ENCODE measurements at places on chromosomes 16 and 17.

DNA sequence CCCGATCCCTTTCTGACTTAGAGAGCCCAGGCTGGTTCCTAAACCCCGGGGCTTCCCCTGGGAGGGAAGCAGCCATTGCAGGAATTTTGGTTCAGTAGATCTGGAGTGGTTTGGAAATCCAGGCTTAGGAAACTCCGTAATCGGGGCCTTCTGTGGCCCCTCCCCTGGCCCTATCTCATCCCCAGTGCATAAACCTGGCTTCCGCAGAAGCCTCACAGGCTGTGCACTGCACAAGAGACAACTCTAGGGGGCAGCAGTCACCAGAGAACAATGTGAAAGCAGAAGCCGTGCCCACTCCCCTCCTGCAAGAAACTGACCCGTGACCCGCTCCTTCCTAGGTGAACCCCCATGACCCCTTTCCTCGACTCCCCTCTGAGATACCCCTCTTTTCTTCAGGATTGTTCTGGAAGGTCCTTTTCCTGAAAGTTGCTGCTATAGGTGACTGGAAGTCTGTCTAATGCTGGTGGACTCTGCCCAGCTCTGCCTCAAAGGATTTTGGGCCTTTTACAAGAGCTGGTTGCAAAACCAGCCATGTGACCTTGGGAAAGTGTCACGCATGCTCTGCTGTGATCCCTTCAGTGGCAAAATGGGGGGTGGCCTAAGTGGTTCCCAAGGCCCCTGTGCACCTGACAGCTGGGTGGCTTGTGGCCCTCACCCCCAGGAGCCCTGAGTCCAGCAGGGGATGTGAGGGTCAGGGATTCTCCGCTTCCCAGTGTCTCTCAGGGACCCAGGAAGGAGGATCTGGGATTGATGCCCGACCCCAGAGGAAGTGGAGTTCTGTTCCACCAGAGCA, 14.4 kb downstream of the GUCY2D start:
- DNase-seq: peak; percentile 55

- DNase-seq: no peak
These were observed 800 bp downstream of the COX4I1 start for GRCh38 chr16:85800321-85800669.

DNA sequence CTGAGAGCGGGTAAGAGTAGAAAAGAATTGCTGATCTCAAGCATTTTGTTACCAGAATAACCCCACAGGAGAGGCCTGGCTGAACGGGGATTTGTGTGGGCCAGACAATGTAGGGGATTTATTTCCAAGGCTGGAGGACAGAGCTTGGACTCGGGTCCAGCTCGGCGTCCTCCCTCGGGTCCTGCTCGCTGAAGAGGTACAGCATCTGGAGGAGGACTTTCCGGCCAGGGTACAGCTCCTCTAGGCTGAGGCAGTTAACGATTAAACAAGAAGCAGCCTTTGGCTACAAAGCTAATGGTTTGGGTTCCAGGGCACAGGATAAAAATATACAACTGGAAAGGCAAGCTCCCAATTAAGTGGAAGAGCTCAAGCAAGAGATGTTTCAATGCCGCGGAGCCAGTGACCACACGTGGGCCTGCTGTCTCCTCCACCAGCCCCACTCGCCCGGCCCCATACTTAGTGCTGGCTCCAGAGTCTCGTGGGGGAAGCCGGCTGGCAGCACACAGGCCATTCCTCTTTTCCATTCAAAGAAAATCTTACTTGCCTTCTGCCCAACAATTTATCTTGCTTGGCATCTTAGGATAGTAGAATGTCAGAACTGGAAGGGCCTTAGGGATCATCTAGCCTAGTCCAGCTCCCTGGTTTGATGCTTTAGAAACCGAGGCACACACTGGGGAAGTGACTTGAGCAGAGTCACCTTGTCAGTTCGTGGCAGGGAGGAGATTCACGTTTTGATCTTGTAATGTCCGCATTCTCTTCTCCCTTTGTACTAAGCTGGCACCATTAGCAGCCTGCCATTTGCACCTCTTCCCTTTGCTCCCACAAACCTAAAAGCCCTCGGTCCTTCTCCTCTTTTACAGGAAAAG, 85.9 kb upstream of the TBX2 start:
- no peak for DNase-seq

- DNase-seq: no peak
These were observed 35.8 kb downstream of the AKAP1 start for GRCh38 chr17:57120814-57121213.

GRCh38 chr17:62154909-62155308, 89.8 kb upstream of the MED13 start:
- DNase-seq: no peak

DNA sequence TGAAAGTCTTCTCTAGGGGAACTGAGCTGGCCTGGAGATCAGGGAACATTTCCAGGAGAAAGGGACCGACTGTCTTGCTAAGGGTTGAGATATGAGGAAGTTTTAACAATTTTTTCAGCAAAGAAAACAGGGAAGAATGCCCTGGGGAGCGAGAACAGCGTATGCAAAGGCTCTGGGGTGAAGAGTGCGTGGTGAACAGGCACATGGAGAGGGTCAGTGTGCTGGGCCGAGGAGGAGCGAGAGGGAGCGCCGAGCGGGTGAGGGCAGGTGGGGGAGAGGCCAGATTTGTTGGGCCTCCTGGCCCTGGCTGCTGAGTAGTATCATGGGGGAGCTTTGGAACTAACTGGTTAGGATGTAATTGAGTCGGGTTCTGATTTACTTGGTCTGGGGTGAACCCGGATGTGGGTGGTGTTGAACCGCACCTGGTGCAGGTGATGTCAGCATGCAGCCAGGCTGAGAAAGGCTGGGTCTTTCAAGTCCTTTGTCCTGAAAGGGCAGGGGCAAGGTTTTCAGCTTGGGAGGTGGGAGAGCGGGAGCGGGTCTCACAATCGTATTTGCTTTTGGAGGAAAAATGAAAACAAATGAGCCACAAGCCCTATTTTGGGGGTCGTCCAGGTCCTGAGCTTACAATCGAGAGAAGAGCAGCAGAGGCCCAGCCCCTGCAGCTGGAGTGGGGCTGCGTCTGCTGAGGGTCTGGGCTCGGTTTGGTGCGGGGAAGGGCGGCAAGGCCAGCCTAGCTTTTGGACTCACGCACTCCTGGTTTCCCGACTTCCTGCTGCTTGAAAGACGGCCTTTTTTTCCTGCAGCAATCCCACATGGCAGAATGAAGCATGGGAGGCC, 11.1 kb upstream of the WFDC1 start:
- no peak for DNase-seq

DNA sequence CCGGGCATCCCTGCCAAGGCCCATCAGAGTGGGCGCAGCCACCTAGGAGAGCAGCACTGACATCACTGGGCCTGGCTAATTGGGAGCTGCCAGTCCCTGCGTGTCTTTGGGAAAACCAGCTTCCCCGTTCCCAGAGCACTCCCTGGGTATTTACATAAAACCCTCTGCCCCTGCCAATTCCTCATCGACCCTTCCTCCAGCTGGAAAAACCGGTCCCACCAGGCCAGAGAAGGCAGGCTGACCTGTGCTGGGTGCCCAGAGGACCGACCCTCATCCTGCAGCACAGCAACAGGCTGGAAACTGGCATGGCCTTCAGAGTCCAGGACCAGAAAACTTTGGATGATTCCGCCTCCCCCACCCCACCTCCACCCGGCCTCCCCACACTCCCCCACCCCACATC, 8.2 kb upstream of the FOXN1 start:
- no peak for DNase-seq

DNA sequence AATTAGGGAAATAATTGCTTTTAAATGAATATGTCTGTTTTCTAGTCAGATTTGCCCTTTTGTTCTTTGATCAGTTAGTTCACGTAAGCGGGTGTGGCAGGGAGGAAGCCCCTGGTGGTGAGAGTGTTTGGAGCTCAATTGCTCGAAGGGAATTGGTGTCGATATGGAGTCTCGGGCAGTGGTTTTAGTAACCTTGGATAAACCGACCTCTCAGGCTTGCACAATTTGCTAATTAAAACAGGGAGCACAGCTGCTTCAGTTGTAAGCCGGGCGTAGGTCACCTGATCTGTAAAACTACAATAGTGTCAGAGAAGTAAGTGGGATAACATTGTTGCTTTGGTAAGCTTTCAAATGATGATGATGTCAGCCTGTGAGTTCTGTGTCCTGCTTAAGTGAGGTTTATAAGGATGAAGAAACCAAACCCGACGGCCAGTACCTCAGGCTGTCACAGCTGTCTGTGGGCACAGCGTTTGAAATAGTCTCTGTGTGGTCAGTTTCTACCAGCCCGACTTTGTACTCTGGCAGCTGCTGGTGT, 2.9 kb downstream of the ZNF750 start:
- no peak for DNase-seq

- no peak for DNase-seq
These were observed 204.9 kb downstream of the PRKCA start for GRCh38 chr17:66507103-66507923.

DNA sequence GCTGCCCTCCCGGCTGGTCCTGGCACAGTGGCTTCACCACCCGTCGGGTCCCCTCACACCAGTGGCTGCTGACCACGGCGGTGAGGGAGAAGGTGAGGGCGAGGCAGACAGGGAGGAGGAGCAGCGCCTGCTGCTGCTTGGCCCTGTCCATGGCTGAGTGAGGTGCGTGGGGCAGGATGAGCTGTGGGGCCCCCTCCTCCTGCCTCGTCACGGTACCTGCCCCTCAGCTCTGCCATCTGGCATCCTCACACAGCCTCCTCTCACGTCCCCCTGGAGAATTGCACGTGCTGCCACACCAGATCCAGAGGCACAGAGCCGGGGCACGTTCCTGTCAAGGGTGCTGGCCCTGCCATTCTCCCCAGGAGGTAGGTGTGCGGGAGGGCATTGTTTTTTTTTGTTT, at the start of gene GSG1L2:
Gene GSG1L2 (minus strand): TSS at position 159 of the 400 bp plus-strand sequence. CDS start 8 bp downstream, at position 151.
- DNase-seq: no peak

- DNase-seq: no peak
These were observed 111.1 kb downstream of the GAS7 start for GRCh38 chr17:10087355-10087754.

GRCh38 chr17:72182371-72182873, 61.6 kb downstream of the SOX9 start:
- DNase-seq: no peak

DNA sequence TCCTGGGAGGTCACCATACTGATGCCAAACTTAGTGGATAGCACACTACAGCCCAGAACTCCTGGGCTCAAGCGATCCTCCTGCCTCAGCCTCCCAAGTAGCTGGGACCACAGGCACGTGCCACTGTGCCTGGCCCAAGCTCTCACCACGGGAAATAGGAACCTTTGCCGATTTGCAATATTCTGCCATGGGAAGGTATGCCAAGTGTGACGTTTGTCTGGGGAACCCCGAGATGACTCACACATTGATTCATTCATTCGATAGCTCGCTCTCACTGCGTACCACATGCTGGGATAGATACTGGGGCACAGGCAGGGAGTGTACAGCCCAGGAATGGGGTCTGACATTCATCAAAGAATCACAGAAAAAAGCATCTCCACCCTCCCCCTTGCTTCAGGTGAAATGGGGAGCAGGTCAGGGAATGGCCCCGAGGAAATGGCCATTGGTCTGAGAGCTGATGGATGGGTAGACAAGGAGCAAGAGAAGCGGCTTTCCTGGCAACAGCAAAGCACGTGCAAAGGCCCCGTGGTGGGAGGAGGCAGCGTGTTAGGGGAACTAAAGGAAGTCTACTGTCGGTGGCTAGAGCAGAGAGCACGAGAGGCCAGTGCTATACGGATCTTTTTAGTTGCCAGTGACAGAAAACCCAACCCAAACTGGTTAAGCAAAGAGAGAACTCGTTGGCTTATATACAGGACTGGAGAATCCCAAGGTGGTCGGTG, 44.1 kb downstream of the DNAH17 start:
- DNase-seq: no peak

GRCh38 chr17:45581860-45582259, 91.3 kb upstream of the PLEKHM1 start:
- DNase-seq: no peak

- DNase-seq: no peak
These were observed 162.4 kb downstream of the HS3ST4 start for GRCh38 chr16:25854141-25854540.

- no peak for DNase-seq
These were observed 56.9 kb downstream of the MSI2 start for GRCh38 chr17:57313097-57313835.

DNA sequence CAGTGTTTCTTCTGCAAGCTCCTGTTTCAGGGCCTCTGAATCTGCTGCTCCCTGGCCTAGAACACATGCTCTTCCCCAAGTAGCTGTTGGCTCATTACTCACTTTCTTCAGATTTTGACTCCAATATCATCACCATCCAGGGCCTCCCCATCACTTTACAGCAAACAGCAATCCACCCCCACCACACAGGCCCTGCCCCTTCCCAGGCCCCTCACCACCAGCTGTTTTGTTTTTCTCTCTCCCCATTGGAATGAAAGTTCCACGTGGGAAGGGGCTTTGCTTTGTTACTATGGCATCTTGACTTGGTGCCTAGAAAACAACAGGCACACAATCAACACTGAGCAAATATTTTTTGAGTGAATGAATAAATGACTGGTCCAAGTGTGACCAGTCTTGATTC, 4.0 kb downstream of the TMEM170A start:
- no peak for DNase-seq

DNA sequence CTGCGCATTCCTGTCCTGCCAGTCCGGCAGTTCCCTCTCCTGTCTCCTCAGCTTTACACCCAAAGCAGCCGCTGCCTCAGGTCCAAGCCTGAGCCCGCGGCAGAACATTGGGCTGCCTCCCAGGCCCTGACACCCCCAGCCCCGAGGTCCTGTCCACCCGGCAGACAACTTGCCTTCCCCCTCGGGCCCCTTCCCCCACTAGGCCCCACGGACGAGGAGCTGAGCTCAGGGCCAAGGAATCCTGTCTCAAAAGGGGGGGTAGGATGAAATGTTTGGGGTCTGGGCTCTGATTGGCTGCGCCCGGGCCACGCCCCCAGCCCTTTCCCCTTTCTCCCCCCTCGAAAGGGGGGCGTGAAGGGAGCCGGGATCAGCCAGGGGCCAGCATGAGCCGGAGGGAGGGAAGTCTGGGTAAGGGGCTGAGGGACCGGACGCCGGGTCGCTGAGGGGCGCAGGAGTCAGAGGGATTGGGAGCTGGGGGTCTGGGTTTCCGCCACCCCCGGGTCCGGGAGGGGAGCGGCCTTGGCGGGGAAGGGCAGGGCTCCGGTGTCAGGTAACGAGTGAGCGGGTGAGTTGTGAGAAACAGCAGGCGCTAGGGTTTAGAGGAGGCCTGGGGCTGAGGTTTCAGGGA, at the start of gene CTF1:
Gene CTF1 (plus strand): TSS at position 354 of the 628 bp plus-strand sequence. CDS start 30 bp downstream, at position 384.
- DNase-seq: no peak

DNA sequence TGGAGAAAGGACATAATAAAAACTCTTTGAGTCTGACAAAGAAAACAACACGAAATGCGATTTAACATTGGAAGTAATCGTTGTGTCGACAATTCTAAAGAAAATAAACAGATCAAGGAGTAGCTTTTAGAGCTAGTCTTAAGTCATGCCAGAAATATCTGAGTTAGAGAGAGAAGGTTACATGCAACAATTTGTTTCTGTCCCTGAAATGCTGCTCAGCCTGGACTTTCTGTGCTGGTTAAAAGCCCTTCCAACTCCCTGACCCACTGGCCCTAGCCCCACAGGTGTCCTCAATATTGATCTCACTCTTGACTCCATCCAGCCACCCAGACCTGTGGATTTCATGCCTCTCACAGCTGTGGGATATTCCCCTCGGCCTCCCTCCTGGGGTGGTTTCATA, 33.2 kb upstream of the TEX2 start:
- DNase-seq: no peak

DNA sequence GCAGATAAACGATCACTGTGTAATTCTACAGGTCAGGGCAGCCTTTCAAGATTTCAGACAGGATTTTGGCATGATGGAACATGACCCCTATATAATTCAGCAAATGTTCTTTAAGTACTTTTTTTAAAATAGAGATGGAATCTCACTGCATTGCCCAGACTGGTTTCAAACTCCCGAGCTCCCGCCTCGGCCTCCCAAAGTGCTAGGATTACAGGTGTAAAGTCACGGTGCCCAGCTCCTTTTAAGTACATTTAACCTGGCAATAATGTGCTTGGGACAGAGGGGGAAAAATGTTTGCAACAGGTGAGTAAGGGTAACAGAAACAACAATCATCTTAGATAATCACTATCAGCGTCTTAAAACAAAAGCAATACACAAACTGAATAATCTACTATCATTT, 66.5 kb upstream of the PSMD7 start:
- no peak for DNase-seq

Measured in GM10248 (cell line).